ENCODE measurements at places on chromosomes 5 and 9.

- no peak for DNase-seq
These were observed 39.9 kb downstream of the KIF4B start for GRCh38 chr5:155053501-155053900.

- no peak for DNase-seq
These were observed 24.2 kb downstream of the NEK6 start for GRCh38 chr9:124281931-124282371.

GRCh38 chr5:172491481-172491880, 37.2 kb upstream of the SH3PXD2B start:
- no peak for DNase-seq

GRCh38 chr9:16276866-16277265, 593.6 kb downstream of the BNC2 start:
- no peak for DNase-seq

DNA sequence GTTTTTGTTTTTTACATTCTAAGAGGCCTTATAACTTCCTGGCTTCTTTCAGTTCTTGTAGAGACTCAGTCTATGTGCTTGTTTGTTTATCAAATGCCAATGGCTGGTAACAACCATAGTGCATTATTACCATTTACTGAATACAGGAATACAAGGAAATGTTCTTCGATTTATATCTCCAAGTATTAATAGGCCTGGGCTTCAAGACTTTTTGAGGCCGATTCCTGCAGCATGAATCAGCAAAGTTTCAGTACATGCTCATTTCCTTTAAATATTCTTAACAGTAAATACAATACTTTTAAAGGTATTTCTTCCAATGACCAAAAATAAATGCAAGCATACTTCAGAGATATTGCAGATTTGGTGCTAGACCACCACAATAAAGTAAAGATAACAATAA, 535.3 kb downstream of the EFNA5 start:
- DNase-seq = no peak

- no peak for DNase-seq
These were observed 1641.5 kb upstream of the C9orf72 start for GRCh38 chr9:29214690-29215253.

DNA sequence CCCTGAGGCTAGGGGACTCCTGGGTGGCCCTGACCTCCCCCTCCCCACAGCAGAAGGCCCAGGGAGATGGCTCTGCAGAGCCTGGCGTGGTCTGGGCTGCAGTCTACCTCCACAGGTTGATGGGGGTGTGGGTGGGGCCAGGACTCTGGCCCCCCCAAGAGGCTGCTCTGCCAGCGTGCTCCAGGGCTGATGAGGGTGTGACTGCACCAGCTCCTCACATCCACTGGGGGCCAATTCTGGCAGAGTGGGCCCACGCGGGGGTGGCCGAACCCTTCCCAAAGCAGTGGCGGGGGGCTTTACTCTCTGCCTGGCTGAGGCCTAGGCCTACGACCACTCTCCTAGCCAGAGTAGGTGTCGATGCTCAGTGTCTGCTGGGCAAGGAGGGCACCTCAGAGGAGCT, 28.0 kb upstream of the UBAC1 start:
- DNase-seq = no peak

GRCh38 chr5:87541033-87541432, 128.3 kb upstream of the CCNH start:
- no peak for DNase-seq

DNA sequence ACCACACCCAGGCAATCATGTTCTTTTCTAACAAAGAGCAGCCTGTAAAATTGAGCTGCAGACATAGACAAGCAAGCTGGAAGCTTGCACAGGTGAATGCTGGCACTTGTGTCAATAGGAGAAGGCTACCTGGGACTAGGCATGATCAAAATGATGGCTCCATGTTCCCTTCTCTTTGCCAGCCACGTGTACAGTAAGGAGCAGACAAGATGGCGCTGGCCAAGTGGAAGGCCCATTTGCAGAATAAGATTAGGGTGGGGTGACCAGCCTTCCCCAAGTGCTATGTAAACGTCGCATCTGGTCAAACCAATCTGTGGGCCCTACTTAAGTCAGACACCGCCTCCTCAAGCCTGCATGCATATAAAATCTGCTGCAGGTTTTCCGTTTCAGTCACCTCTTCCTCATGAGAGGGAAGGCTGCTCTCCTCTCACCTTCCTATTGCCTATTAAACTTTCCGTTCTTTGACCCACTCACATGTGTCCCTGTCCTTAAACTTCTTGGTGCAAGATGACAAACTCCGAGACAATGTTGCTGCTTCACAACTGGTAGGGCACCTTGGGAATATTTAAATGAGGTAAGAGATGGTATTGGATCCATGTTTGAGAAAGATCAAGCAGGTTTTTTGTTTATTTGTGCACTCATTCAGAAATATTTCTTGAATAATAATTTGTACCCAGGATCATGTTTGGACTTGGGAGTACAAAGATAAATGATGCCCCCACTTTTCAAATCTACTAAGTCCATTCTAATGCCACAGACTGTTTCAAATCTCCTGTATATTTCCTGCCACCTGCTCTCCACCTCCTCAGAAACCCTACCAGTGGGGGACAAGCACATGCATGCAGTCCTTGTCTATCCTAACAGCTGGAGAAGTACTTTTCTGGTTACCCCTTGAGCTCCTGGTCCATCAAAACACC, 30.7 kb upstream of the TGFBR1 start:
- DNase-seq = no peak

GRCh38 chr5:60677850-60678664, 21.9 kb downstream of the DEPDC1B start:
- no peak for DNase-seq

- peak; percentile 49 for DNase-seq
These were observed 26.2 kb upstream of the GPR151 start for GRCh38 chr5:146541958-146542849.

DNA sequence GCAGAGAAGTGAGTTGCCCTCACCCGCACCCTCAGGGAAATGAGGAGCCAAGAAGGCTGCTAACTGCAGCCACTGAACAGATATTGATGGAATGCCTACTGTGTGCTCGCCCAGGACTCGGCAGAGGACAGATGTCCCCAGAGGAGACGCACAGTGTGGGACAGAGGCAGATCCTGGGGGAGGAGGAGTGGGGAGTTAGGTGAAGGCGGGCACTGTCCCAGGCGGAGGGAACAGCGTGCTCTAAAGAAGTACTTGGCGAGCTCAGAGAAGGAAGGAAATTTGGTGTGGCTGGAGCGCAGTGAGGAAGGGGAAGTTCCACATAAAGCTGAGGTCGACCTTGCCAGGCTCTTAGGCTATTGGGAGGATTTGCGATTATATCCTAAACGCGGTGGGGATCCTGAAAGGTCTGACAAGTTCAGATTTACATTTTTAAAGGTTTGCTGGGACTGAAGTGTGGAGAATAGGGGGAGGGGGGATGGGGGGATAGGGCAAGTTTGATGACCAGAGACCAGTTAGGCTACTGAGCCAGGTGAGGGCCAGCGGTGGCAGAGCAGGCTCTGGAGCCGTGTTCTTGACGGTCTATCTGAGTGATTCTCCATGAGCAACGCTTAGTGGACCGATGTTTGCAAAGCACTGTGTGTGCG, 23.6 kb upstream of the CERCAM start:
- DNase-seq = no peak

GRCh38 chr5:125236007-125236406, 489.6 kb upstream of the ZNF608 start:
- no peak for DNase-seq

DNA sequence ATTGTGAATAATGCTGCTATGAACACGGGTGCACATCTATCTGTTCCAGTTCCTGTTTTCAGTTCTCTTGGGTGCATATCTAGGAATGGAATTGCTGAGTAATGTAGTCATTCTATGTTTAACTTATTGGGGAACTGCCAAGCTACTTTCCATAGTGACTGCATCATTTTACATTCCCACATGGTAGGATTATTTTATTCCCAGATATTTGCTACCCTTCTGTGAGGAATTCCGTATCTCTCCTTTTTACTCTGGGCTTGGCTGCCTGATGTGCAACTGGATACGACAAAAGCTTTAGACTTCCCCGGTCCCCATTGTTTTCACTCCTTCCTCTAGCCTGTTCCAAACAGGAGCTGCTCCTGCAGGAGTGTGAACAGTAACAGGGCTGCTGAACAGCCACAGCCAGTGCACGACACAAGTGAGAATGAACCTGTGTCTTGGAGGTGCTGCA, 7.2 kb downstream of the TAS2R1 start:
- no peak for DNase-seq

DNA sequence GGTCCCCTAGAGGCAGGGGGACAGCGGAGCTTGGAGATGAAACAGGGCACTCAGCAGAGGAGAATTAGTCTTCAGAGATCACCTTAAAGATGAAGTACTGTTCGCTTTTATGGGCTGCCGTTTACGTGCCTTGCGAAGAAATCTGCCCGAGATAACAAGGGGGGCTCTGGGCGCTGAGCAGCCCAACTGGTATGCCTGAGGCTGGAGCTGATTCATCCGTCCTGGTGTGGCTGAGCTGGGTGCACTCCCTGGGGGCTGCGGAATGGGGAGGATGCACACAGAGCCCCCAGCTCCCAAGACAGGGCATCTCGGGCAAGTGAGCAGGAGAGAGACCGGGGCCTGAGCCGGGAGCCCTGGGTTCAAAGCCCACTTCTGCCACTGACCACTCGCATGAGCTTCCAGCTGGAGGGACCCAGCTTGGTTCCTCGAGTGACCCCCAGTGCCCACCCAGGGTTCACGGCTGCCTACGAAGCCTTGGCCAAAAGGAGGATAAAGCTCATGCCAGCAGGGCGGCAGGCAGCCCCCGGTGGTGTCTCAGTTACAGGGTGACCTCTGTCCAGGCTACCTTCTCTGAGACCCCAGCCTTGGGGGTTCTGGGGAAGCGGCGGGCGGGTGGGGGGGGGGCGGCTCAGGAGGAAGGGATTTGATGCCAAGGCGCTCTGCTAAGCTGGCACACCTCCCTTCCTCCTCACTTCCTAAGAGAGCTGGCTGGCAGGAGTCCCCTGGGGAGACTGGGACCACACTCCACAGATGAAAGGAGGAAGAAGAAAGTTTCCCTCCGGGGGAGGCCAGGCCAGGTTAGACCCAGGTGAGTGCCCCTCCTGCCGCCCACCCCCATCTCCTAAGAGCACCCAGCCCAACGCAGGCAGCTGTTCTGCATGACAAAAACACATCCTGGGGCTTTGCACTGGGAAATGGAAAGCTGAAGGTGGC, 5.7 kb downstream of the FIBCD1 start:
- no peak for DNase-seq

DNA sequence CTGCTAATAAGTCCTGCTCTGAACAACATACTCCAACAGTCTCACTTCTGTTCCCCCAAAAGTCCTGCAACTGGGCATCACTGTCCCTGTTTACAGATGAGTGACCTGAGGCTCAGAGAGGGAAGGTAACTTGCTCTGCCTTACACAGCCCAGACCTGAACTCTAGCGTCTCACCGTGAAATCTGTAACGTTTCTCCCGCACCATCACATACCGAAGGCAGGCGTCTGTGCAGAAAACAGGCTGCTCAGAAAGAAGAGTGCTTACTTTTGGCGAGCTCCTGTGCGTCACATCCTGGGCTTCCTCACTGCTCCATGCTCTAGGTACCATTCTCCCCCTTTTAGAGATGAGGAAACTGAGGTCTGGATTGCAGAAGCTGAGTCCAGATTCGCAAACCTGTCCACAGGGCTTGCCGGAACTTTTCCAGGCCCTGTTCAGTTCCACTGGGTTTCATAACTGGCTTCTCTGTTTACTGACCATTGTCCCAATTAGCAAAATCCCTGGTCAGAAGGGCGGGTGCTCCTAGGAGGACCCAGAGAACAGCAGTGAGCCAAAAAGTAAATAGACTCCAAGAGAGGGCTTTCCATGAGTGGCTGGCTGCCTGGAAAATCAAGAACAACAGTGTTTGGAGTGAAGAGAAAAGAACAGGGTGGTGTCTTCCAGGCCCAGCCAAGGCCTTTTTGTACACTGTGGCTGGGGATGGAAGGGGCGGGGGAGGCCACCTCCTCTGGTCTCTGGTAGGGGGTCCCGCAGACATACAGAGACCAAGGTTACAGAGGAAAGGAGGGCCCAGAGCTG, 27.1 kb downstream of the GSN start:
- DNase-seq = no peak

- no peak for DNase-seq
These were observed 18.1 kb downstream of the C9orf50 start for GRCh38 chr9:129602598-129603415.

DNA sequence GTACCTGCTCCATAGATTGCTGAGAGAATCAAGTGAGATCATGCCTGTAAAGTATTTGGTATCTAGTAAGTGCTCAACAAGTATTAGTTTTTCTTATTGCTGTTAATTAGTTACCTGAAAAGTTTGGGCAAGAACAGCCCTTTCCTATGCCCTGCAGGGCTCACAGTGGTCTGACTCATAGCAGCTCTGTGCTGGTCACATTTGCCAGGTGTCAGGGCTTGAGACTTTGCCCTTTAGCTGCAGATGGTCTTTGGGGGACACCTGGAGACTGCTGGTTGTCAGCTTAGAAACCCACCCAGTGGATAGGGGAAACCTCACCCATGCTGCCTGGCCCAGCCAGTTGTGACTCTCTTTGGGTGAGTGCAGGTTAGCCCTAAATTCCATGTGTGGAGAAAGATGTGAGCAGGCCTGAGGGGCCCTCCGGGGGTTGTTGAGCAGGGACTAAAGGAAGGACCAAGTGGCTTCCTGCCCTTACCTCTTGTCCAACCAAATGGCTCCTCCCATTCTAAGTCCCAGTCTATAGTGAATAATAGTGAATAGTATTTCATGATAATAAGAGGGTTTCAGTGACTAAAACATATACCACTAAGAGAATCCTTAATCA, 9.0 kb downstream of the COL27A1 start:
- DNase-seq = no peak

GRCh38 chr9:132192728-132193127, 30.9 kb downstream of the NTNG2 start:
- no peak for DNase-seq

DNA sequence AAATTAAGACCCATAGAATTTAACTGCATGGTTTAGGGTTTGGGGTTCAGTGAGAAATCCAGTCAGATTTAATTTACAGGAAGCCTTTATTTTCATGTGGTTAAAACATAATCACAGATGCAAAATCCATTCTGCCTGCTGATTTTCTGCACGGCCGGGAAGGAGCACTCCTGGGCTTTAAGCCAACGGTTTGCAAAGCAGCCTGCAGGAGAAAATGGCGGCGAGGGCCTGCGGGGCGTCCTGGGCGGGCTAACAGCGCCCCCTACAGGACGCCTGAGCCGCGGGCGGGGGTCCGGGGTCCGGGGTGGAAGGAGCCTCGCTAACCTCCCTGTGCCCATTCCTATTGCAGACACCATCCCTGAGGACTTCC, 47.6 kb downstream of the THBS4 start:
- DNase-seq = peak; percentile 25

DNA sequence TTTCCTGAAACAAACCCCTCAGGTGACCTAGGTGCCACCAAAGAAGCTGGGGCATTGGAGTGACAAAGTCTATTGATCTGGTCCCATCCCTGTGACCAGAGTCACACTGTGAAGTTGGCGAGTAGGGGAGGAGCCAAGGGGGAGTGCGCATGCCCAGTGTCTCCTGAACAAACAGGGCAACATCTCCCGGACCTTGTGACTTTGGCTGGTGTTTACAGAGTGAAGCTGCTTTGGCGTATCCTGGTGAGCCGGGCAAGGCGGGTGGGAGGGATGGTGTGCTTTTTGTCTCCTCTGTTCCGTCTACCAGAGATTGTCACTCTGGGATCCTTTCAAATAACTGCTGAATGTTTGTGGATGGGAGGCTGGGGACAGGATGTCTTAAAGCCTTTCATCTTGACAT, 204.5 kb downstream of the HSPA4 start:
- no peak for DNase-seq
